ENCODE measurements at places on chromosomes 1 and 21. TPM values are rescaled to one million over a fixed set of nuclear protein-coding genes. Genes with fewer than 3 reads are reported as not detected.

DNA sequence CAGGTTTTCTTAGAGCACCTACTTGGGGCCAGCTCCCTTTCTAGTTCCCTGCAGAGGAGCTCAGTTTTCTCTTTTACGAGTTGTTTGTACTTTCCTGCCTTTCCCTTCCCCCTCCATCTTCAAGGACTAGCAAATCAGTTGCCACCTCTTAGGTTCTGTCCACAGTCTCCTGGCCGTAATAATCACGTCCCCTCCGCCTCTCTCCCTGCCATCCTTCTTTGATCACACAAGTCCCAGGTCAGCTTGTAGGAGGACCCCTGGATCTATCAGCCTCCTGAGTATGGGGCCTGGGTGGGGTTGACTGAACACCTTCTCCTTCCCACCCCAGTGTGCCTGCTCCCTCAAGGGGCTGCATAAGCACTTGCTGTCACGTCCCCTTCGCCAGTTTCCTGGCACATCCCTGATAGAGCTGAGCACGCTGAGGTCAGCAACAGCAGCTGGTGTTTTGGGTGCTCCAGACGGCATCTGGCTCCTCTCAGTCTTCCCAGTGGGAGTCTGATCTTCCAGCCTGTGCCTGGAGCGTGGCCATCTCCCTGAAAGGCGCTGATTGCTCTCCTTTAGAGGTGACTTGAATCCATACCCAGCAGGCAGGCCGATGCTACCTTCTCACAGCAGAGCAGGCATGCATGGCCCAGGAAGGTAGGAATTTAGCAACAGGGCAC is 216.1 kb upstream of the TMEM51 start:
- no peak for DNase-seq

DNA sequence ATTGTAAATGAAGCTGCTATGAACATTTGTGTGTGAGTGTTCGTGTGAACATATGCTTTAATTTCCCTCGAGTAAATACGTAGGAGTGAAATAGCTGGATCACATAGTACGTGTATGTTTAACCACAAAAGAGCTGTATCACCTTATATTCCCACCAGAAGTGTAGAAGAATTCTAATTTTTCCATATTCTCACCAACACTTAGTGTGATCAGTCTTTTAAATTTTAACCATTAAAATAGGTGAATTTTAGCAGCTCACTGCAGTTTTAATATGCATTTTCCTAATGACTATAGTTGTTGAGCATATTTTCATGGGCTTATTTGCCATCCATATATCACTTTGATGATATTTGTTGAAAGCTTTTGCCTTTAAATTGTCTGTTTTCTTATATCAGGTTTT is 741.2 kb downstream of the PTPRU start:
- no peak for DNase-seq

SYNC gene
- total RNA-seq, result 9.8 TPM

GBP6 gene
- not detected for total RNA-seq

SZT2 gene
- total RNA-seq, result 44.3 TPM

GRCh38 chr1:65230731-65231481 is 78.4 kb upstream of the DNAJC6 start:
- DNase-seq, result no peak

PADI4 gene
- 1.3 TPM for total RNA-seq

- DNase-seq, result no peak
These were observed 94.2 kb downstream of the KCNN3 start for GRCh38 chr1:154775621-154776605.

SNX7 gene
- total RNA-seq, result 24.0 TPM

DNA sequence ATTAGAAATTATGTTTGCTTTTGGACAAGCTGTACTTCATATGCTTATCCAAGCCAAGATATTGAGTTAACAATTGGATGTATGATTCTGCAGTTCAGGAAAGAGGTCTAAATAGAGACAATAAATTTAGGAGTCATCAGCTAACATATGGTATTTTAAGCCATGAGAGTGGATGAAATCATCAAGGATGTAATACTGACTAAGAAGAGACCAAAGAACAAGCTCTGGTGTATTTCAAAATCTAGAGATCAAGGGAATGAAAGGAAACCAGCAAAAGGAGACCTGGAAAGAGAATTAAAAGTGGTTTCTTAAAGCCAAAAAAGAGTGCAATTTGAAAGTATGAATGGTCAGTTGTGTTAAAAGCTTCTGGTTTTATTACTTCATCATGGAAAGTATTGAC is 183.6 kb upstream of the BEND5 start:
- DNase-seq, result no peak

- no peak for DNase-seq
These were observed 46.8 kb upstream of the SOX13 start for GRCh38 chr1:204025917-204026707.

- DNase-seq, result no peak
These were observed 19.7 kb downstream of the GPSM2 start for GRCh38 chr1:108896146-108897145.

GRCh38 chr1:70442490-70442889 is 31.4 kb downstream of the CTH start:
- no peak for DNase-seq

- DNase-seq, result peak; percentile 62
These were observed 789 bp upstream of the PTPN14 start for GRCh38 chr1:214552174-214552608.

BRDT gene
- total RNA-seq, result 0.29 TPM

DNA sequence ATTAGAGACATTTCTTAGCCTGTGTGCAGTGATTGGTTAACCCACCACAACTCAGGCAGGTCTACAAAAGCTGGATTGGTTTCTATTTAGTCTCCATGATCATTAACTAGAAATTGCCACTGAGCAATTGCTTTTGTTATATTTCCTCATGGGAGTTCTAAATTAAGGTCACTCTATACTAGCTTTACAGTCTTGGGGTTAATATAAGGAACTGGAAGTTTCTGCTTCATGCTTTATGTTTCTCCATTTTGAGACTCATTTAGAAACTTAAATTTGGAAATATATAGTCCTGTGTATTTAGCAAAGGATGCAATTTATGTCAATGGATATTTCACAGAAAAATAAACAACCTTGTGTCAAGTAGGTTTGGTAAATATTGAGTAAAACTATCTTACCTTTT is 137.5 kb downstream of the HLX start:
- DNase-seq, result no peak

GRCh38 chr21:45496968-45497845 is 45.0 kb downstream of the SLC19A1 start:
- DNase-seq, result no peak

DNA sequence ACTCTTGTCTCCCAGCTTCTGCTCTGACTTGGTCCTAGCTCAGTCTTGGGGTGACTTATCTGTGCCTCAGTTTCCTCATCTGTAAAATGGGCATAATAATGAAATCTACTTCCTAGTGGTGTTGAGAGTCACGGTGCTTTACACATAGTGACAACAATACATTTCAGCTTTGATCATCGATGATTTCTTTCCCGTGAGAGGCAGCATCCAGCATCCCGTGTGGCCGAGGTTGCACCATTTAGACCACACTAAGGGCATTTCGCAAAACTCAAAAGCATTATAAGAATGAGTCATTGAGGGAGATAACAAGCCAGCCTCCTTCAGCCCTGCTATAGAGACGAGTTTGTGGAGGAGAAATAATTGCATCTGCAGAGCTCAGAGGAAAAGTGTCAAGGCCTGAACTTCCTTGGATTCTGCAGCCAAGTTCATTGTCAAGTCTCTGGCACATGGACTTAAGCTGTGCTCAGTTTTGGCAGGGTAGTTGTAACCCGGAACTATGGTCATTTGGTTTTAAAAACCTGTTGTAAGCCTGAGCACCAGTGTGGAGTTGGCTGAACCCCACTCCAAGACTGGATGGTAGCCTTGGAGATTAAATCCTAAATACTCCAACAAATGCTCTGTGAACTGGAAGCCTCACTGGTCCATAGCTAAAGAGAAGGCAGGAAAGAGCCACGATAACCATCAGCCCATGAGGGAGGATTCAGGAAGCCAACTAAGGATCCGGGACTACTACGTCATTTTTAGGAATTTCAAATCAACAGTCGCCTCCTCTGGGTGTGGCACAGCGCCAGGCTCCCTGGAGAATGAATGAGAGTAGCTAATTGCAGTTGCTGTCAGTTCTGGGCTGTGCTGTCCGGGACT is 64.2 kb downstream of the TCP10L start:
- DNase-seq, result peak; percentile 95

DNA sequence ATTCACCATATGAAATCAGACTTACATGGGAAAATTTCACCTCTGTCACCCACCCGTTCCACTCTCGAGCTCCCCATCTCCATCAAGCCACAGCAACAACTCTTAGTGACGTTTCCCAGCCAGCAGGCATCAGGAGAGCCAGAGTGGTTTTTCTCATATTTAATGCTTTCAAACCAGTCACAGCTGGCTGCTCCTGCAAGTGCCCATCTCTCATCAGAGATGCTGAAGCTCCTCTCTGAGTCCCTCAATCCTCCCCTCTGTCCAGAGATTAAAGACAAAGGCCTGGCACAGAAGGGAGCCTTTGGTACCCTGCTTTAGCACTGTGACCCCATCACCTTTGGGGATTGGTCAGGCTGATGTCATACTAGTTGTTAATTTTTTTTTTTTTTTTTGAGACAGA is 277.3 kb downstream of the DNM3 start:
- DNase-seq, result no peak

HCRTR1 gene
- not detected for total RNA-seq

- DNase-seq, result no peak
These were observed 20.7 kb upstream of the LGALS8 start for GRCh38 chr1:236502972-236503639.

PRUNE1 gene
- 21.6 TPM for total RNA-seq

FAM72D gene
- total RNA-seq, result not detected

OR2C3 gene
- total RNA-seq, result not detected

DNA sequence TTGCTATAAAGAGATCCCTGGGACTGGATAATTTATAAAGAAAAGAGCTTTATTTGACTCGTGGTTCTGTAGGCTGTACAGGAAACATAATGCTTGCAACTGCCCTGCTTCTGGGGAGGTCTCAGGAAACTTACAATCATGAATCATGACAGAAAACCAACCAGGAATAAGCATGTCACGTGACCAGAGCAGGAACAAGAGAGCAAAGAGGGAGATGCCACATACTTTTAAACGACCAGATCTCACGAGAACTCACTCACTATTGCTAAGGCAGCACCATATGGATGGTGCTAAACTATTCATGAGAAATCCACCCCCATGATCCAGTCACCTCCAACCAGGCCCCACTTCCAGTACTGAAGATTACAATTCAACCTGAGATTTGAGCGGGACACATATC is 49.8 kb upstream of the RCC1 start:
- DNase-seq, result no peak

GRCh38 chr1:109521002-109521951 is 11.8 kb upstream of the AMIGO1 start:
- DNase-seq, result no peak

DNA sequence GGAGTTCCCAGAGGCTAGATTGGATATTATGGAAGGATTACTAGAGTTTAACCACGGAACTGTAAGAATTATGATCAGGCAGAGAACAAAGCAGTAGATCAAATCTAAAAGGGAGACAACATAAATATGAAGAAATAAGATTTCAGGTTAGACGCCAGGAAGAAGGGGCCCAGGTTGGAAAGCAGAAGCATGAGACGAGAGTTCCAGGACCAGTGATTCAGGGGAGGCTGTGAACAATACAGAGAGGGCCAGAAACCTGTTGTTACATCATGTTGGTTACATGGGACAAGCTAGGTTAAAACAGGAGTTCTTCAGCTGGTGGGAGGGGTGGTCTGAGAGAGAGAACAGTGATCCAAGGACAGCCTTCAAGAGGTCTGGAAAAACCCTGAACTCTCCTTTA is 128.4 kb upstream of the MROH9 start:
- DNase-seq, result no peak

DNA sequence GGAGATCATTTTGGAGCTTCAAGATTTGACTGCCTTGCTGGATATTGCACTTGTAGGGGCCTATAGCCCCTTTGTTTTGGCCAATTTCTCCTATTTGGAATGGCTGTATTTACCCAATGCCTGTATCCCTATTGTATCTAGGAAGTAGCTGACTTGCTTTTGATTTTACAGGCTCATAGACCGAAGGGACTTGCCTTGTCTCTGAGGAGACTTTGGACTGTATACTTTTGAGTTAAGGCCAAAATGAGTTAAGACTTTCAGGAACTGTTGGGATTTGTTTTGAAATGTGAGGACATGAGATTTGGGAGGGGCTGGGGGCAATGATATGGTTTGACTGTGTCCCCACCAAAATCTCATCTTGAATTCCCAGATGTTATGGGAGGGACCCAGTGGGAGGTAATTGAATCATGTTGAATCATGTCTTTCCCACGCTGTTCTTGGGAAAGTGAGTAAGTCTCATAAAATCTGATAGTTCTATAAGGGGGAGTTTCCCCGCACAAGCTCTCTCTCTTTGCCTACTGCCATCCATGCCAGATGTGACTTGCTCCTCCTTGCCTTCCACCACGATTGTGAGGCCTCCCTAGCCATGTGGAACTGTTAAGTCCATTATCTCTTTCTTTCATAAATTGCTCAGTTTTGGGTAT is 276.1 kb downstream of the LMX1A start:
- DNase-seq, result no peak

ADGRB2 gene
- total RNA-seq, result 1.3 TPM

ATP5PF gene
- 106 TPM for total RNA-seq

DNA sequence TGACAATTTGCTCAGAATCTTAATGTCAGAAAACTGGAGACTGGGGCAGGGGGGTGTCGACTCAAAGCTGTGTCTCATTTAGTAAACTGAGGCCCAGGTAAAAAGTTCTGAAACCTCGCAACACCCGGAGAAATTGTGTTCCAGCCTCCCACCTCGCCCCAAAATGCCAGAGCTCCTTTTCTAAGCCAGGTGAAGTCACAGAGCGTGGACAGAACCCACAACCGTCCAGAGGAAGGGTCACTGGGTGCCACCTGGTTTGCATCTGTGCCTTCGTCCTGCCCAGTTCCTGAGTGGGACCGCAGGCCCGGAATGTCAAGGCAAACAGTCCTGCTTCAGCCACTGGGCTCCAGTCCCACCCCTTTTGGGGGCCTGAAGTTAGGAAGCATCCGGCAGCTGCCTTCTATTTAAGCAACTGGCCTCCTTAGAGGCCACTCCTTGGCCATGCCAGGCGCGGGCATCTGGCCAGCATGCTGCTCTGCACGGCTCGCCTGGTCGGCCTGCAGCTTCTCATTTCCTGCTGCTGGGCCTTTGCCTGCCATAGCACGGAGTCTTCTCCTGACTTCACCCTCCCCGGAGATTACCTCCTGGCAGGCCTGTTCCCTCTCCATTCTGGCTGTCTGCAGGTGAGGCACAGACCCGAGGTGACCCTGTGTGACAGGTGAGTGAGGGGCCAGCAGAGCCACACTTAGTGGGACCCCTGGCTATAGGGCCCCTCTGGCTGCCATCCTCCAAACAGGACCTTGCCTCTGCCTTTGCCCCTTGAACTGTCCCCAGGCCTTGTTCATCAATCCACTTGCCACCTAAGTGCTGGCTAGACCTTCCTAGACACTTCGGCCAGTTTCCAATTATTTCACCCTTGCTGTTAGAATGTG is at the start of gene TAS1R1:
TSS of gene TAS1R1 (plus strand) at position 401 of the 872 bp plus-strand sequence. CDS start at position 468, 67 bp downstream.
- DNase-seq, result peak; percentile 31

DNA sequence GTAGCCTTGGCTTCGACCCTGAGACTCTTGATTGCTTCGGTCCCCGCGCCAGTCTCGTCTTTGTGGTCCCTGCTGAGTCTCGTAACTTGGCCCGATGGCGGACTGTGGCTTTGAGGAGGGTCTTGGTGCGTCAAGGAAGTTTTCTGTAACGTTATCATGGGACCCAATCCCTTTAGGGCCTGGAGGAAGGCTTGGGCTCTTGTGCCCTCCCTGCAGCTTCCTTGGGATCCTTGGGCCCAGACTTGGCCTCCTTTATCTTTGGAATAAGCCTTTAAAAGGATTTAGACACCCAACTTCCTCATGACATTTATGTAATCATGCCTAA is 371 bp downstream of the ZMPSTE24 start:
- no peak for DNase-seq

- no peak for DNase-seq
These were observed 66.3 kb downstream of the SIM2 start for GRCh38 chr21:36765229-36765628.

LRRC52 gene
- not detected for total RNA-seq

FNBP1L gene
- total RNA-seq, result 63.6 TPM
